Panc1 (cell line): ENCODE measurements at places on chromosomes 4 and X.

- DNase-seq = no peak
Measured at GRCh38 chr4:1576304-1576960, 107.7 kb downstream of the FAM53A start.

DNA sequence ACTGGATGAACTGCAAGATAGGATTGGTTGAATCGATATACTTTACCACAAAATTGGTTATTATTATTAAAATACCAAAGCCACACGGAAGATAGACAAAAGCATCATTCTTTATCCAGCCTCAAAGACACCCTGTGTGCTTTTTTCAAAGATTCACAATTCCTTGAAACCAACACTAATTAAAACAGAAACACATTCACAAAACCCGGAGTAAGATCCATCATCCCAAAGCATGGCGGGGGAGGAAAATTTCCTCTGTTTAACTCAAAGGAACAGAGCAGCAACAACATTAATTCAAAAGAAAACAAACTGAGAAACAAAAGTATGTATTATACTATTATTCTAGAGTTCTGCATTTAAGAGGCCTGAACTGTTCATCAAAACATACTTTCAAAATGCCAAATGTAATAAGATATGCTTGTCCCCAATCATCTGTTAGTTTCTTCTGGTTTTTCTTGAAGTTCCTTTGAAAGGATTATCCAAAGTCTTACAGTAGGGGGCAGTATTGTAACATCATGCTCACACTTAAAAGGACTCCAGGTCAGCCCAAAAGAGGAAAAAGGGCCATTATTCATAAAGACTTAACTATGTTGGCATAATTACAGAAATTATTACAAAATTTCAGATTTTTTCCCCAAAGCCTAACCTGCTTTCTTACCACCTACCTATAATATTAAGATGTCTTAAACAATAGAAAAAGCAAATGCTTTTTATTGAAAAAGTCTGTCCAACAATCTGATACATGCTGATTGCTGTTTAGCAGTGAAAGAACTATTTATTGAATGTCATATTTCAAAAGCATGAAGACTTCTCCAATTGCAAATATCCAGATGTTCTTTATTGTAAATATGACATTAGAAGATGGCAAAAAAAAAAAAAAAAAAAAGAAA lies 168.7 kb downstream of the SCFD2 start:
- DNase-seq = peak; percentile 36

DNA sequence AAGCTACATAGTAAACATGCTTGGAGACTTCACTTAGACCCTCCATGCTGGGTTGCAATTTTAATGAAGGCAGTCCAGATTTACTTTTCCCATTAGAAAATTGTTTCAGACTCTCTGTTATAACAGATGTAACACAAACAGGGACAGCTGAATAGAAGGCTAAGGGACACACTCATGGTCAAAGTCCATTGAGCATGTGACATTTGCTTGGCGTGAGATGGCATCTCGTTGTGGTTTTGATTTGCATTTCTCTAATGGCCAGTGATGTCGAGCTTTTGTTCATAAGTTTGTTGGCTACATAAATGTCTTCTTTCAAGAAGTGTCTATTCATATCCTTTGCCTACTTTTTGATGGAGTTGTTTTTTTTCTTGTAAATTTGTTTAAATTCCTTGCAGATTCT lies 358.2 kb upstream of the CLNK start:
- DNase-seq = no peak

DNA sequence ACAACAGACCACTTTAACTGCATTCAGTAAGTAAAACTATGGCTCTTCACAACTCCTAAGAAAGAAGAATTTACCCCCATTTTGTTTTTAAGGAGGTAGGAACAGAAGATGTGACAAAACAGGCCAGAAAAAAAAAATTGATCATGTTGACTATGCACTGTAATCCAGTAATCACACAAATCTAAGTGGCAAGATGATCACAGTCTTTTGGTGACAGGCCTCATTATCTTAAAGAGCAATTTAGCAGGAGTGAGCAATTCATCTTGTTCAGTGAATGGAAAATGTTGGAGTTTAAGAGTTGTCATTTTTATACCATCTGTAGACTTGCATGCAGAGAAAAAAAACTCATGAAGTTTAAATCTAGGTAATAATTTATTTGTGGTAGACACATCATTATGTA lies 115.1 kb downstream of the SLC39A8 start:
- no peak for DNase-seq

GRCh38 chrX:122863067-122863466 lies 321.0 kb upstream of the GRIA3 start:
- no peak for DNase-seq

- no peak for DNase-seq
Measured at GRCh38 chrX:127577884-127578283, 474.3 kb downstream of the ACTRT1 start.

GRCh38 chr4:40699648-40700047 lies 50.1 kb upstream of the NSUN7 start:
- DNase-seq = no peak

DNA sequence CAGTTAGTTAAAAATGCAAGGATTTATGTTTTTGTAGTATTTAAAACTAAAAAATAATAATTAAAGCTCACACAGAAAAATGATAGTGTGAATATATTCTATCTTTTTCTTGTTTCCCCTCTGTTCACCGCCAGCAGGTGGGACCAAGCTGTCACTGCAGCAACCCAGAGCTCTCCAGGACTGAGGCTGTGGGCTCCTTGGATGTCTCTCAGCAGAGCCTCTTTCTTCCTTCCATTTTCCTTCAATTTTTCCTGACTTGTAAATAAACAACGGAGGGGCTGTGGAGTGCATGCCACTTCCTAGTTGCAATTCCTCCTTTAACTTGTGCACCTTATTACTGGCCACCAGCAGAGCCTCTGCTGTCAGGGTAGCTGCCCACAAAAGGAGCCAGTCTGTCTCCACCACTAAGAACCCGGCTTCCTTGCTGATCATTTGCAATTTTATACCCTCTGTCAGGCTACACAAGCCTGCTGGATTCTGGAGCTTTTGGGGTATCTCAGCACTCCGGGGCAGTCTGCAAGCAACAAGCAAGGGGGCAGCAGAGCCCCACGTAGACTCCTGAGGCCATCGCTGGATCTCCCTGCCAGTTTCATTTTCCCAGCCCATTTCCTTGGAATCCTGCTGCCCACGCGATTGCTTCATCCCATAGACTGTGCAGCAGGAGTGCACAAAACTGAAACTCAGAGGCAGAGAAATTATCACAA lies 1467.4 kb downstream of the C4orf33 start:
- DNase-seq = no peak

DNA sequence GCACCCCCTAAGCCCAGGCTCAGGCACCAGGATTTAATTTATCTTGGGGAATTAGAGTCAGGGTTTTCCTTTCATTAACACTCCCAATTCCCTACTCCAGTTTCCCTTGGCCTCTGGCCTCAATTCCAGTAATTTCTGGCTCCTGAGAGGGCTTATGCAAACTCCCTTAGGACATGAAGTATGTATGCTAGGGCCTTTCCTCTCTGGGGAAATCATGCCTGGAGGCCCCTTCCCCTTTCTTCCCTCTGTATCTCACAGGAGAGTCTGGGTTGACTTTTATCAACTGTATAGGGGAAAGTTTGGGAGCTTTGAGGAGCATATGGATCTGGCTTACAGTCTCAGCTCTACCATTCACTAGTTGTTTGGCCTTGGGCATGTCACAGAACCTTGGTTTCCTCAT lies 169.5 kb downstream of the SHROOM4 start:
- DNase-seq = no peak

DNA sequence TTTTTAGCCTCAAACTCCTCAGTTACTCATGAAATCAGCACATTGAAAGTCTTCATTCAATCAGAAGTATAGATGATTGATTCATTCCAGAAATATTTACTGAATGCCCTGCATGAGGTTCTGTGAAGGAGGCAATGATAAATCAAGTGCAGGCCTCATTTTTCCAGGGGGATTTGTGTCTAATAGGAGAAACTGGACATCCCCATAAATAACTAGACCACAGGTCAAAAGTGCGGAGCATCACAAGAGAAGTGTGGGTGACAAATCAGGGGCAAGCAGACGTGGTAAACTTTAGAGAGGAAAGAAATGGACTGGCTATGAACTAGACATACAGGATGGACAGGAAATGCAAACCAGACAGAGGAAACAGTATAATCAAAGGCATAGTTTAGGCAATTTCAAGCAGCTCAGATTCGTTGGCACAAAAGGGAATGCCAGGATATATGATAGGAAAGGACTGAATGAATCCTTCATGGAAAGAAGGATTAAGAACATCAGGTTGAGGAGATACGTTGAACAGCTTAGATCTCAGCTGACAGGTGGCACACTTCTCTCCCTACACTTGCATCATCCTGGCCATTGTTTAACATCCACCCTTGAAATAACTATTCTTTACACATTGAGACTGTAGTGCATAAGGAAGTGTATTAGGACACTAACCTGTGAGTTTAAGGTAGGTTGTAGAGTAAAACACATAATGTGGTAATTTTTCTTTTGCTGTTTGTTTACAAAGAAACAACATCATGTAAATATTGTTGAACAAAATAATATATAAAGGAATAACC lies 69.6 kb upstream of the RASGEF1B start:
- no peak for DNase-seq
